ENCODE measurements at places on chromosomes 6 and 20.

DNA sequence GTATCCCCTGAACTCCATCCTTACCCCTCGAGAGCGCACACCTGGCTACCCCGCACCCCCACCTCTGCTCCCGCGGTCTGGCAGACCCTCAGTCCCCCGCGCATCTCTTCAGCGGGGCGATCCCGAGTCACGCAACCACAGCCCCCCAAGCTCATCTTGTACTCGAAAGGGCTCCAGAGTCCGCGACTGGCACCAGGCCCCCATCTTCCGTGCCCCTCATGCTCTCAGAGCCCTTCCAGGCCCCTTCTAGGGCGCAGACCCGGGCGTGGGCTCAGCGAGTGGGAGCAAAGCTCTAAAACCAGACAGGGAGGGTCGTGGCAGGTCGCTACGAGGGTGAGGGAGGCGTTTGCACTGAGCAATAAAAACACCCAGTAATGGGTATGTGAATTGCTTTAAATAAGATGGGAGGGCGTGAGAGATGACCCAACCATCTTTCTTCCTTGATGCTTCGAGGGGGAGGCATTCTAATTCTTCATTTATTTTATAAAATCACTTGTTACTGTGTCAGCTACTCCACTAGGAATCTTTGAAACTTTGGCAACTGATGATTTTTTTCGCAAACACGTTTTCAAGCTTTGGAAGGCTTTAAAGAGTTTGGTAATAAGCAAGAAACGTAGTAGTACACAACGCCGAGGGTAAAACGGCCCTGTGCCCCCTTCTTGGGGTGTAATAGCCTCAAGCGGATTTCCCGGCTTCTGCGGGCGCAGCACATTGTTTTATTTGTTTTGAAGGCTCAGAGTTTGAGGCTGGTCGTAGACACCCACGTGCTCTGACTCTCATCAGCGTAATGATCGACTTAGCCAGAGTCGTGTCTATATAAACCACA lies 42.6 kb upstream of the SUPT3H start:
- peak; percentile 50 for DNase-seq

GRCh38 chr20:58511364-58511763 lies 3.8 kb downstream of the APCDD1L start:
- DNase-seq: no peak

GRCh38 chr20:59003836-59004492 lies 3.1 kb downstream of the CTSZ start:
- DNase-seq: no peak

DNA sequence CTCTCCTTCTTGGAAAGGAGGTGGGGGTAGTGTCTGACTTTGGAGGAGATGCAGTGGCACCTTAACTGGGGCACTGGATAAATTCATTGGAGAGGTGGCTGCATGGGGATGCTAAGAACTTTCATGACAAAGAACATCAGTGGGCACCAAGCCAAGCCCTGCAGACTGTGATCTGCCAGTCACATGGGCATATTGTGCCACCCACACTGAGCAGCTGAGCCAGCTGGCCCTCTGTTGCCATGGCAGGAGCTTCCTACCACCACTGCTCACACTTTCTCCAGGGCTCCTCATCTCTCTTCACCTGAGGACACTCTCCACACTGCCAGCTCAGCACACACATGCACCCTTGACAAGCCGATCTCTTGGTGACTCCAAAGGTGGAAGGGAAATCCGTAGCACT lies 715.6 kb downstream of the QKI start:
- DNase-seq: no peak

DNA sequence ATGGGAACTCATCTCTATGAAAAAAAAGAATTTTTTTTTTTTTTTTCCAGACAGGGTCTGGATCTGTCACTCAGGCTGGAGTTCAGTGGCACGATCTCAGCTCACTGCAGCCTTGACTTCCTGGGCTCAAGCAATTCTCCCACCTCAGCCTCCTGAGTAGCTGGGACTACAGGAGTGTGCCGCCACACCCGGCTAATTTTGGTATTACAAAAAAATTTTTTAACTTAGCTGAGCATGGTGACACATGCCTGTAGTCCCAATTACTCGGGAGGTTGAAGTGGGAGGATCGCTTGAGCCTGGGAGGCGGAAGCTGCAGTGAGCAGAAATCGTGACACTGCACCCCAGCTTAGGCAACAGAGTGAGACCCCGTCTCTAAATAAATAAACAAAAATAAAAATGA lies 7.5 kb downstream of the DEF6 start:
- no peak for DNase-seq

GRCh38 chr20:53163486-53163885 lies 191.3 kb downstream of the TSHZ2 start:
- no peak for DNase-seq

DNA sequence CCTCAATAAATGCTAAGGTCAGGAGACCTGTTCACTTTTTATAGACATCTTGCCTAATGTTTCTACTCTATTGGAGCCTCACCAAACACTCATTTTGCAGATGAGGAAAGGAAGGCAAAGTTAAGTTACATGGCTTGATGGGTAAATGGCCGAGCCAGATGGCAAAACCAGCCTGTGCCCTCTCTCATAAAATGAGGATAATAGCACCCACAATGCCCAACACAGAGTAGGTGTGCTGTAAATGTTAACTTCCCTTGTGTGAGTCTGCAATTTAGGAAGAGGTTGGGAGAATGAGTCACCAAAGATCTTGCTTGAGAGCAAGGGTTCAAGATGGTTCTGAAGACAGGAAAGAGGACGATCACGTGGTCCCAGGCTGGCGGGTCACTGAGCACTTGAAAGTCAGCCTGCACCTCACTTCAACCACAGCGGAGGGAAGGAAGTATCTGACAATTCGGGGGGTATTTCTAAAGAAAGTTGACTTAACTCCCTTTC lies 3.3 kb downstream of the KCNK5 start:
- DNase-seq: peak; percentile 15

GRCh38 chr6:136502786-136503185 lies 47.4 kb downstream of the MAP7 start:
- no peak for DNase-seq

- no peak for DNase-seq
Measured at GRCh38 chr20:25544311-25544710, 41.0 kb downstream of the NINL start.

- DNase-seq: no peak
Measured at GRCh38 chr6:117545161-117545595, 57.1 kb downstream of the GOPC start.

DNA sequence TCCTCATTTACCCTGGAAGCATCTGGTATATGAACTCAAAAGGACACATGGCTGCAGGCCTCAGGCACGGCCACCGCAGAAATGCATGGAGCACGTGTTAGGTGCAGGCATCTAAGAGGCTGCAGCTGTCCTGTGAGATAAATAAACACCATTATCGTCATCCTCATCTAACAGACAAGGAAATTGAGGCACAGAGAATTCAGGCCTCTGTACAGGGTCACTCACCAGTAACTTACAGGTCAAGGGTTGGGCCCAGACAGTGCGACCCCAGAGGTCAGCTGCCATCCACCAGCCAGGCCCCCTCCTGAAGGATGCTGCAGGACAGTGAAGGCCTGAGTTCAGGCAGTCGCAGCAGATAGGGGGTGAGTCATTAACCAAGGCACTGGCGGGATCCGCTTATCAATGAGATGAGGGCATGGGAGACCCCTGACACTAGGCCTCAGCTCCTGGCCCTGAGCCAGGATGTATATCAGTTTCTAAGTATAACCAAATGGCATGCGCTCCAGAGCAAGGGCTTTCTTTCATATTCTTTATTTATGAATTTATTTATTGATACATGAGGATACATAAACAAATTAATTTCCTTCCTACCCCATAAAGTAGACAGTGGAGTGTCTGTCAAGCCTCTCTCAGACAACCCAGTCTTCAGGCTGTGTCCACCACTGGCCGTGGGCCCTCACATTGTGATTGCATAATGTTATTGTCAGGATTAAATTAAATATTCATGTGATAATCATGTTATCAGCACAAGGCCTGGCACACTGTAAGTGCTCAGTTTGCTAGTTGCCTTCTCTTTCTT lies 316.9 kb downstream of the QKI start:
- DNase-seq: no peak

GRCh38 chr20:23251779-23252178 lies 98.8 kb upstream of the NXT1 start:
- DNase-seq: no peak

GRCh38 chr6:70298068-70298467 lies 4.8 kb downstream of the COL9A1 start:
- no peak for DNase-seq

DNA sequence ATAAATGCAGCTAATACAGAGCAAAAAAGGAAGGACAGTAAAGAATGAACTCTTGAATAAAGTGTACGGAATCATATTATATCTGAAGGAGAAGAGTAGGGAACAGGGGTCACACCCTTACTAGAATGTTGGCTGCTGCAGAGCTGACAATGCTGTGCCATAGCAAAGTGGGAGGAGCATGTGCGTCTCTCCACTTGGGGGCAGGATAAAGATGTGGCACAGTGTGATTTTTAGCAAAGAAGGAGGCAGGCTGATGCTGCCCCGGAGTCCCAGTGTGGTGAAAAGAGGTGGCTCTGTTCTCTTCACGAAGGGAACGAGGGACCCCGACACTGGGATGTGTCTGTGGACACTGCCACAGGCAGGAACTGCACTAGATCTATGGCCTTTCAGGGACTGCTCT lies 67.5 kb downstream of the INSM1 start:
- DNase-seq: no peak

GRCh38 chr6:144834426-144835038 lies 549.4 kb downstream of the UTRN start:
- DNase-seq: no peak

GRCh38 chr20:19019734-19020364 lies 192.6 kb upstream of the SLC24A3 start:
- DNase-seq: no peak

GRCh38 chr6:116766506-116767176 lies 1.1 kb upstream of the FAM162B start:
- no peak for DNase-seq

- no peak for DNase-seq
Measured at GRCh38 chr6:150492507-150492906, 107.2 kb upstream of the PLEKHG1 start.

DNA sequence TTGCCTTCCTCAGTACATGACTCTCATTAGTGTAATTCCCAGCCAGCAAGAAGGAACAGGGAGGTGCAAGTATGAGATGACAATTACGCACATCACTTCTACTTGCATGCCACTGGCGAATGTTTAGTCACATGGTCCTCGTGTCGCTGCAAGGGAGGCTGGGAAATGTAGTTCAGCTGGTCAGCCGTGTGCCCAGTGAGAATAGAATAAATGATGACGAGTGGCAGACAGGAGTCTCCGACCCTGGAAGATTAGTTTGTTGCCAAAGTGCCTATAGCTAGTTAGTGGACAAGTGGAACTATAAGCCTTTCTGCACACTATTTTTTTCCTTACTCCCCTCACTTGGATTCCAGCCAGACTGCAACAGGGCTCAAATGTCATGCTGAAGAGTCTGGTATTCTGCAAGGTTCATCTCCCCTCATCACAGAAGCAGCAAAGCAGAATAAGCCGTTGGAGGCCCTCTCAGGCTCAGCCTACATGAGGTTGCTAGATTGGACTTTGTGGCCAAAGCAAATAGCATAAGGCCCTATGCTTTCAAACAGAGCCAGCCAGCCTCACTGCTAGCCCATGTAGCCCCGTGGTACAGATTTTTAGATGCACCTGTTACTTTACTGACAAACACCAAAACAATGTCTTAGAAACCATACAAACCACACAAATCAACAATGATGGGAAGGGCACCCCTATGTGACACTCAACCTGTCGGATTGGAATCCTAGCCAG lies 9.7 kb downstream of the LINC00237 start:
- DNase-seq: no peak

DNA sequence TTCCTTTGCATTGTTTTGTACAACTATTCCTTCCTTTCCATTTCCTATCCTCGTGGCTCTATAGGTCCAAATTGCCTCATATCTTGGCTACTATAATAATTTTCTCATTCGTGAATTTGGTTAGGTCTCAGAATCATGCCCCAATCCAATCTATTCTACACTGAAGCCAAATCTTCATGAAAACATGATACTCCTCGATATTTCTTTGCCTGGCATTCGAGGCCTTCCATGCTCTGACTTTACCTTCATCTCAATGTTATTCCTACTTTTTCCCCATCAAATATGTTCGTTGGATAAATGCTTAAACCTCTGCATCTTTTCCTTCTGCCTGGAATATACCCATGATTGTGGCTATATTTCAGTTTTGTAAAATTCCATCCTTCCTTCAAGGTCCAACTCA lies 30.4 kb downstream of the TCF21 start:
- no peak for DNase-seq

GRCh38 chr20:52895235-52895634 lies 76.9 kb upstream of the TSHZ2 start:
- no peak for DNase-seq

- no peak for DNase-seq
Measured at GRCh38 chr20:2800521-2801285, at the start of gene CPXM1. Gene CPXM1 (minus strand): TSS chr20:2800627. CDS start chr20:2800572, 55 bp downstream.

GRCh38 chr6:168157272-168158212 lies 78.5 kb upstream of the FRMD1 start:
- no peak for DNase-seq

DNA sequence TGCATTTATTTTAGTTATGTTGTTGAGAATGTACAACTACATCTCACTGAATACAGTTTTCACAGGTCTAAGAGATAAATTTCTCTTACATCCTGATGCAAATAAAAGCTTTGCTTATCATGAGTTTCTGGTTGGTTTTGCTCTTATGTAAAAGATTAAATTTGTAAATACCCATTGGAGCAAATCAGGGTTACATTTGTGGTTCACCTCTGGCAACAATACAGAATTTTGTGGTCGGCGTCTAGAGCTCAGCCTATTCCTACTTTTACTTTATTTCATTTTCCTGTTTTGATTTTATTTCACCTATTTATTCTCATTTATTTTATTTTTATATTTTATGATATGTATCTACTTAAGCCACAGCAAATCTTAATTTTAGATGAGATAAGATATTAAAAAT lies 271.9 kb upstream of the MARCKS start:
- DNase-seq: no peak

GRCh38 chr6:2616811-2617210 lies 133.9 kb downstream of the MYLK4 start:
- no peak for DNase-seq

GRCh38 chr20:46057856-46058598 lies 29.0 kb downstream of the SLC12A5 start:
- no peak for DNase-seq

GRCh38 chr6:43013097-43013842 lies 476 bp downstream of the MEA1 start:
- no peak for DNase-seq

- no peak for DNase-seq
Measured at GRCh38 chr6:45699663-45700062, 316.0 kb downstream of the CLIC5 start.

- DNase-seq: no peak
Measured at GRCh38 chr20:17934141-17934862, 34.3 kb downstream of the SNX5 start.

GRCh38 chr6:70327036-70327435 lies 24.2 kb upstream of the COL9A1 start:
- DNase-seq: no peak

- DNase-seq: no peak
Measured at GRCh38 chr6:98416027-98416426, 418.3 kb upstream of the POU3F2 start.

DNA sequence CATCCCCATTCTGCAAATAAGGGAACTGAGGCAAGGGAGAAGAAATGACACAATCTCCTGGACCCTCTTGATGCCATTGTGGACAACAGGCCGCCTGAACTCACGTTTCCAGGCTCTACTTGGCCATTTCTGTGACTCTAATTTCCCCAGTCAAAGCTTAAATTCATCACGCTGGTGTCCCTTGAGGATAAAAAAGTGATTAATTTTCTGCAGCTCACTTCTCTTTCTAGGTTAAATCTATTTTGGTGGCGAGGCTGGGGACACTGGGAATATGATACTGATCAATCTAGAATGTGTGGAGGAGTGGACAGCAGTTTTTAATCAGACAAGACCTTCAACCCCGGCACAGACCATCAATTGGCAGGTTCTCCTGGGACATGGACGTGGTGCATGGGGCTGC lies 168.2 kb upstream of the SULF2 start:
- DNase-seq: no peak
